RWPE2 (cell line): ENCODE measurements at places on chromosomes 5 and 9.

DNA sequence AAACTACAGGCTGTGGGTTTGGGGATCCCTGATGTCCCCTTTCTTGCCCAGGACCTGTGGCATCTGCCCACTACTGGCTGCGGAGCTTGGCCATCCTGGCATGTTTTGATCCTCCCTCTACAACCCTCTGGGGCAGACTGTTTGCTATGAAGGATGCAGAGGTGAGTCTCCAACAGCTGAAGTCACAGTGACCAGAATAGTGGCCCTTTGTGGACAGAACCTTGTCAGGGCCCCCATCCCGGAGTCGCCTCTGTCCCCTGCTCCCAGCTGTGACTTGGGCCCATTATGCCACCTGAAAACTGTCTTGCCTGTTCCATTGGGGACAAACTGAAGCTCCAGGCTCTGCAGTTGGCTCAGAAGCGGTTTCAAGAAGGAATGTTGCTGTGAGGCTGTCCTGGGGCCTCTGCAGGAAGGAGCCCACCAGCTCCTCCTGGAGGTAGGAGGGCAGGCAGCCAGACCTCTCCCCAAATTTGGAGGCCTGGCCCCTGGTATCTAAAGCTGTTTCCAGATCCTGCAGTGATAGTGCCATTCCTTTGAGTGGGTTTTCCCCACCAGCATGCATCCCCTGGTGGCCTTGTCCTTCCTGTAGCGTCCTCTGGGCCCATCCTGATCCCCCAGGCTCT lies 93.3 kb downstream of the BARX1 start:
- no peak for DNase-seq

GRCh38 chr9:137494104-137494544 lies 35.0 kb upstream of the NSMF start:
- no peak for DNase-seq

GRCh38 chr9:19239955-19240354 lies 9.5 kb downstream of the DENND4C start:
- no peak for DNase-seq

- no peak for DNase-seq
Measured at GRCh38 chr9:111876179-111876578, 20.4 kb upstream of the UGCG start.

DNA sequence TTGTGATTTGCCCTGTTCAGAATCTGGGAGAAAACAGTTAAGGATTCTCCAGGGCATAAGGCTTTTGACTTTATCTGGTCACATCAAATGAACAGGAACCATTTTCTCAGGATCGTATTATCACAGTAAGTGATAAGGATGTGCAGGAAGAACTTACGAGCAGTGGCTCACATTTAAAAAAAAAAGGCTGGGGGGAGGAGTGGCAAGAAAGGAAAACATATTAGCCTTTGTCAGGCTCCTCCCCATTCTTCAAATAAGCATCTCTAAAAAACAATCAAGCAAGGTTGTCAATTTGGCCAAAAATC lies 234.3 kb upstream of the TMEM161B start:
- no peak for DNase-seq

DNA sequence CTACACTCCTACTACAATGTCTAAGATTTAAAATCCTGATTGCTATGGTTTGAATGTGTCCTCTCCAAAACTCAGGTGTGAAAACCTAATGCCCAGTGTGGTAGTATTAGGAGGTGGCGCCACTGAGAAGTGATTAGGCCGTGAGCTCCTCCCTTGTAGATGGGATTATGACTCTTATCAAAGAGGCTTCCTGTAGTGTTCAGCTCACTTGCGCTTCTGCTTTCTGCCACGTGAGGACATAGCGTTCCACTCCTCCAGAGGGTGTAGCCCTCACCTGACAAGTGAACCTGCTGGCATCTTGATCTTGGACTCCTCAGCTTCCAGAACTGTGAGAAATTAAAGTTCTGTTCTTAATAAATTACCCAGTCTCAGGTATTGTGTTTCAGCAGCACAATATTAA lies 33.0 kb upstream of the WHRN start:
- no peak for DNase-seq

DNA sequence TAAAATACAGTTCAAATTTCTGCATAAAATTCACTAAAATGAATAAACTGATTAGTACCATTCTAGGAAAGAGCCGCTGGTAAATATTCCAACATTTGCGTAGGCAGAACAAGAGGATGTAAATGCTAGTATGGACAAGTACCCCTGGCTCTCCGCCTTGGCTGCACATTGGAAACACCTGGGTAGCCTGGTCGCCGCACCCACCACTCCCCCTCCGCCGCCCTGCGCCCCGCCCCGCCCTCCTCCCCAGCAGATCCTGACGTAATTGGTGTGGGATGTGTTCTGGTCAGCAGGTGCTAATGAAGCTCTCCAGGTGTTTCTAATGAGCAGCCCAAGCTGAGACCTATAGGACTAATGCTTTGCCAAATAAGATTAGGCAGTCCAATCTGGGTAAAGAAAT lies 225.7 kb downstream of the FRMD3 start:
- no peak for DNase-seq

- no peak for DNase-seq
Measured at GRCh38 chr5:176646049-176646706, 1.1 kb upstream of the TSPAN17 start.

DNA sequence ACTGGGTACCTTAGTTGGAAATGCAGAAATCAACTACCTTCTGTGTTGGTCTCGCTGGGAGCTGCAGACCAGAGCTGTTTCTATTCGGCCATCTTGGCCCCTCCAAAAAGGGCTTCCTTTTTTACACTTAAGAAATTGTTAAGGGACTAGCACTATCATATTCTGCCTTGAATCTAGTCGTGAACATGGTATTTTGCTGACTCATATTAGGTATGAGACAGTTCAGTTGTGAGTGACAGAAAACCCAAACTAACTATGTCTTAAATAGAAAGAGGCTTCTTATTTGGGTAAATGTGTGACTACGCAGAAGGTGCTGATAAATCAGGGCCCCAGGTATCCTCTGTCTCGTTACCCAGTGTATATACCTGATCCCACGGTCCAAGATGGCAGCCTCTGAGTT lies 298.2 kb downstream of the EDIL3 start:
- DNase-seq: no peak

- DNase-seq: no peak
Measured at GRCh38 chr9:110125207-110125751, 82.7 kb downstream of the C9orf152 start.

DNA sequence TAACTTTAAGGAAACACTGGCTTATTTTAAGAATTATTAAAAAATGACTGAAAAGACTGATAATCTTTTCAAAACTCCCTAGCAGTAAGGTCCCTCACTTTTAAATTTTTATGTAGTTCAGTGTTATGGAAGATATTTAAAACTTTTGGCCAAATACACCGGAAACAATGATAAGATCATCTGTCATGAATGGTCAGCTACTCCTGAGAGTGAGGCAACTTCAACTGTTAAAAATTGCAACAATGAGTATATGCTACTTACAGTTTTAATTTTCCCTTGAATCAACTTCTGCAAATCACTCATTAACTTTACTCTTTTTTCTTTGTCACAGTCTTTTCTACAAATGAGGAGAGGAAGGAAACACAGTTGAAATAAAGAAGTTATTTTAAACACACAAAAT lies 10.8 kb downstream of the PUM3 start:
- DNase-seq: no peak
